ENCODE measurements at places on chromosomes 11 and 22.

DNA sequence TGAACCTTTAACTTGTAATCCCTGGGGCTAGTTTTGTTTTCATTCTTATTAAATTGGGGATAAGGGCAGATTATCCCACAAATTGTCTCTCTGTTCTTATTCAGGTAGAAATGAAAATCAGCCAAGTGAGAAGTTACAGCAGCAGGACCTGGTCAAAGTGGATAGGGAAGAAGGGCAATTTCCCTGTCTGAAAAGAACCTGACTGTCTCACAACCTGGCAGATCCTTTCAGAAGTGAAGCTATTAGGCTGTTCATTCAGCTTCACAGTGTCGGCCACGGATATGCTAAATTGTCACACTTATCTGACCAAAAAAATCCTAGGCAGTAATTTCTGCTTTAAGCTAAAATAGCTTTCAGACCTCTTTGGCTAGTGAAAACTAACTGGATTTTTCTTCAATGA lies 712.6 kb upstream of the ANO5 start:
- DNase-seq, result no peak

DNA sequence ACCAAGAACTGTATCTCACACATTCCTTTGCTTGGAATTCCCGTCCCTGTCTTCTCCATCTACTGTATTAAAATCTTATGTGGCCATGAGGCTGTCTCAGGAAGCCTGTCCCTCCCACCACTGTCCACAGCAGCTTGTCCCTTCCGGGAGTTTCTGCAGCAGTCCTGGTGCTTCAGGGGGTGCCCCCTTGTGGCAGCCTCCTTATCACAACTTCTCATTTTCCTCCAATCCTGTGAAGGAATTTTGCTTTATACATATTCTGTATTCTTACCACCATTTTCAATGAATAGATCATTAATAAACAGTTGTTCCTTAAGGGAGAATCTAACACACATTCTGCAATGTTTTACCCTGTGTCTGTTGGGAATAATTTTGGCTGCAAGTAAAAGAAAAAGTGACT lies 220.4 kb upstream of the RAG2 start:
- DNase-seq, result no peak

GRCh38 chr11:66478729-66479393 lies 1.4 kb upstream of the DPP3 start:
- DNase-seq, result no peak

- no peak for DNase-seq
Measured at GRCh38 chr22:44712962-44713361, 11.0 kb downstream of the PRR5 start.

- DNase-seq, result no peak
Measured at GRCh38 chr11:65043881-65044501, 3.0 kb downstream of the SAC3D1 start.

- no peak for DNase-seq
Measured at GRCh38 chr11:32387411-32387810, 47.9 kb downstream of the WT1 start.

All from NCI-H2107 (cell line).